Left renal pelvis (tissue), 4 donors: ENCODE measurements at places on chromosomes 11 and 22.

DNA sequence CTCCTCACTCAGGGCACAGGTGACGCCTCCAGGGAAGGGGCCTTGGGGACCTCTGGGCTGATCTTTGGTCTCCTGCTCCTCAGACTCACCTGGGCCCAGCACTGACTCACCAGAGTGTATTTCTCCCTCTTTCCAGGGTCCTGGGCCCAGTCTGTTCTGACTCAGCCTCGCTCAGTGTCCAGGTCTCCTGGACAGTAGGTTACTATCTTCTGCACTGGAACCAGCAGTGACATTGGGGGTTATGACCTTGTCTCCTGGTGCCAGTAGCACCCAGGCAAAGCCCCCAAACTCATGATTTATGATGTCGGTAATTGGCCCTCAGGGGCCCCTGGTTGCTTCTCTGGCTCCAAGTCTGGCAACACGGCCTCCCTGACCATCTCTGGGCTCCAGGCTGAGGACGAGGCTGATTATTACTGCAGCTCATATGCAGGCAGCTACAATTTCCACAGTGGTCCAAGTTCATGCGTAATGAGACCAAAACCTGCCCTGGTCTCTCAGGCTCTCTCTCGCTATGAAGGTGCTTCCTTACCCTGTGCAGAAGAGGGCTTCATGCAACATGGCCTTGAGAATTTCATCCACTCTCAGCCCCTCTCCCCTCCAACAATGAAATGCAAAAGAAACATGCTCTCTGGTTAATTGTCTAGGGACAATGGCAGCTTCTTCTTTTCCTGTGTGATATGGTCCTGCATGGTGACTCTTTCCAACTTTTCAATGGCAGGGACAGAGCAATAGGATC is 21.0 kb upstream of the PRAME start:
- no peak for DNase-seq

- DNase-seq: no peak
Observed at GRCh38 chr11:116733969-116734508, 38.7 kb downstream of the BUD13 start.

GRCh38 chr11:126664643-126665042 is 309.2 kb downstream of the ST3GAL4 start:
- DNase-seq: no peak

DNA sequence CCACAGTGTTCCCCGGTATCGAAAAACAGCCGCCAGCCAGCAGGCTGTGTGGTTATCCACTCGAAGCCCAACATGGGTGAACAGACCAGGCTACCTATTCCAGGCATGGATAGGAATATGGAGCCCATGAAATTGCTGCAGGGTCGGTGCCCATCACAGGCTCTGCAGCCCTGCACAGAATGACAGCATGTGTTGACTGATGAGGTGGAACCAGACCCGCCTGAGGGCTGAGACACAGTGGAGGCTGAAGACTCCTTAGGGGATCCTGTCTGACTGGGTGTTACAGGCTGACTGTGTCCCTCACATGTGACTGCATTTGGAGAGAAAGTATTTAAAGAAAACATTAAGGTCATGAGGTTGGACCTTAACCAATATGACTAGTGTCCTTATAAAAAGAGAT is 6.2 kb upstream of the YPEL1 start:
- DNase-seq: no peak

DNA sequence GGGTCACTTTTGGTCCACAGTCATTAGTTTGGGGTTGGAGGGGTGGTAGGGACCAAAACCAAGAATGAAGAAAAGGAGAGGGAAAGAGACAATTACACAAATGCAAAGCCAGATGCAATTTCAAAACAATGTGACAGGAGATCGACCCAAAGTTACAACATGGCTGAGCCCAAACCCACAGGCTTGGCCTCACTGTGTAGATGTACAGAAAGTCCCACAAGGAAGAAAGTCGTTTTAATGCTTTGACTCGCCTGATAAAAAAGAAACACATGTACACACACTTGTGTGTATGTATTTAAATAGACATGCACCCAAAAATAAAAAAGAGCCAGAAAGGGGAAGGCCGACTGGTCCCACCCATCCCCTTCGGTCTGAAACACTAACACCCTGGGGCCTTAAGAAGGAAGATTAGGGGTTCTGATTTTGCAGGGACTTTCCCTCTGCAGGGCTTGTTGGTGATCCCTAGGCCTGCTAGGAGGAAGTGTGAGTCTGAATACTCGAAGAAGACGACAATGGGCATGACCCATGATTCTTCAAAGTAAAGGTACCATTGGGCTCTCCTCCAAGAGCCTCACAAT is 104.1 kb downstream of the ETS1 start:
- DNase-seq: no peak

- no peak for DNase-seq
Observed at GRCh38 chr22:44120314-44120704, 60.4 kb upstream of the PARVG start.

GRCh38 chr11:124896821-124897391 is 759 bp downstream of the ROBO4 start:
- DNase-seq: no peak

GRCh38 chr11:13663631-13664071 is 4.8 kb upstream of the FAR1 start:
- DNase-seq: no peak

GRCh38 chr22:49405590-49405989 is 422.1 kb downstream of the BRD1 start:
- DNase-seq: no peak

DNA sequence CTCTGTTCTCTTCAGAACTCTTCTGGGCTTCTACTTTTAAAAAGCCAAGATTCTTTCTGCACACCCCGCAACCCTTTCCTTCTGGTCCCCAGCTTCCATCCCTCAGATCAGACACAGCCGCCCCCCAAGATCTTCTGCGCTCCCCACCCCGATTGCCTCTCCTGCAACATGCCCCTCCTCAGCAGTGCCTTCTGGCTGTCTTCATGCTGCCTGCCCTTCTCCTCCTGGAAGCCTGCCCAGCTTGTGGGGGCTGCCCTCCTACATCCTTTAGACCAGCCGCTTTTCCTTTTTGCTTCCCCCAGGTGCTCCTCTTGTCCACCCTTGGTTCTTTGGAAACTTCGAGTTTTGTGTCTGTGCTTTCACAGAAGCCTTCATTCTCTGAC is 144.2 kb downstream of the FEZ1 start:
- no peak for DNase-seq

DNA sequence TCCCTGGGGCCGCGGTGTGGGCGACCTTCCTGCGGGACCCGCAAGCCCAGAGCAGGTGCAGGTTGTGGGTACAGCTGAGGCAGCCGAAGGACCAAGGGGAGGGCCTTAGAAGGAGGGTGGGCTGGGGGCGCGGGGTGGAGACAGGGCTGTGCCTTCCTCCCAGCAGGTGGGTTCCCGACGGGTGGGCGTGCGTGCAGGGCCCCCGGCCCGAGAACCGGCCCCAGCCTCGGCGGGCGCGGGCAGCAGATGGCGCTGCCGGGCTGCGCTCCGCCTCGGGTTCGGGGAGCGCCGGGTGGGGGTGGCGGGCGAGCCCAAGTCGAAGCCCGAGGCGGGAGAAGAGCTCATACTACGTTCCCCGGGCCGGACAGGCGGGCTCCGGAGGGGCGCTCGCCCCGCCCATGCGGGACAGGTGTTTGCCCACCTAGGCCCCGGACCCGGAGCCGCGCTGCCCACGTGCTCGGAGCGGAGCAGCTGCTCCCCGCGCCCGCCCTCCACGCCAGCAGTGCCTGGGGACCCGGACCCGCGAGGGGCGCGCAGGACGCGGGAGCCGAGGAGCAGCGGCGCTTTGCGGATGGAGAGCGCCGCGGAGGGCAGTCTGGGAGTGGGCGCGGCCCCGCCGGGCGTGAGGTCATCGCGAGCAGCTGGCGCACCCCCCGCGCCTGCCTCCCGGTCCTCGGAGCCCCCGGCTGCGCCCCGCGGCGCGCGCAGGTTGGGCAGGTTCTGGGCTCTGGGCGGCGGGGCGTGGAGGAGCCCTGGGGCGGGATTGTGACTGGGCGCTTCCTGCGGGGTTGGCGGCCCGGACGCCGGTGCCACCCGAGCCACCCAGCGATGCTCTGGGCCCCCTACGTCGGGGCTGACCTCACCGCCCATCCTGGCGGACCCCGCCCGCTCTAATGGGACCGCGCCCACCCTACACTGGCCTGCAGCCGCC is 25.3 kb downstream of the DUSP8 start:
- no peak for DNase-seq

GRCh38 chr11:78706551-78706950 is 131.9 kb upstream of the NARS2 start:
- no peak for DNase-seq

DNA sequence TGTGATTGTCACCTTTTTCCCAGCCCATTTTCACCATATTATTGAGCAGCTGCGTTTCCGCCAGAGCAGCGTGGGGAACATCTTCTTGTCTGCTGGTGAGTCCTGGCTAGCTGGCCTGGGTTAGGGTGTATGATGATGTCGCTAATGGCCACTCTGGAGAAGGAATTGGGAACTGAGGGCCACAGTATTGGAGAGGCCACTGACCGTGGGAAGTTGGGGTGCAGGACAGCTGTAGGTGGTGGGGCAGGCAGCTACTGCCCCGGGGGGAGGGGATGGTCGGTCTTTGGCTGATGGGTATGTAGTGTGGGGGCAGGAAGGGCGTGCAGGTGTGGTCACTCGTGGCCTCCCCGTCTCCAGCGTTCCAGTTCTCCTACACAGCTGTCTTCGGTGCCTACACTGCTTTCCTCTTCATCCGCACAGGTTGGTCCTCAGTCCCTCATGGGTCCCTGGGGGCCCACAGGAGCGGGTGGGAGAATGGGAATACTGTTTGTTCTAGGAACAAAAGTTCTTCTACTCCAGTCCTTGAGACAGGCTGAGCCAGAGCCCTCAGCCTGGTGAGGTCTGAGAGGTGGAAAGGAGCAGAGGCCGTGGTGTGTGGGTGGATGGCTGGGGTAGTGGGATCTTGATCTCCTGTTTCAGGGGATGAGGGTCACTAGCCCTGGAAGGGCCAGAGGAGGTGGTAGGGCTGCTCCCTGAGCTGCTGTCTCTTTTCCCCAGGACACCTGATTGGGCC is 2.1 kb downstream of the RCE1 start:
- no peak for DNase-seq

DNA sequence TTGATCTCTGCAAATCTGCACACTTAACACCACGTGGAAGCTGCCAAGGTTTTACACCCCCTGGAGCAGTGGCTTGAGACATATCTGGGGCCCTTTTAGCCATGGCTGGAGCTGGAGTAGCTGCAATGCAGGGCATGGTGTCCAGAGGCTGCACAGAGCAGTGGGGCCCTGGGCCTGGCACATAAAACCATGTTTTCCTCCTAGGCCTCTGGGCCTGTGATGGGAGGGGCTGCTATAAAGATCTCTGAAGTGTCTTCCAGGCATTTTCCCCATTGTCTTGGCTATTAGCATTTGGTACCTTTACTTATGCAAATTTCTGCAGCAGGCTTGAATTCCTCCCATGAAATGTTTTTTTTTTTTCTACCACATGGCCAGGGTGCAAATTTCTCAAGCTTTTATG is 33.2 kb downstream of the CALCA start:
- DNase-seq: no peak

GRCh38 chr22:37663521-37664140 is 5.1 kb downstream of the PDXP start:
- no peak for DNase-seq

- DNase-seq: no peak
Observed at GRCh38 chr11:88179971-88180629, 4.9 kb upstream of the RAB38 start.

GRCh38 chr11:119612814-119613213 is 116.2 kb downstream of the NECTIN1 start:
- no peak for DNase-seq

DNA sequence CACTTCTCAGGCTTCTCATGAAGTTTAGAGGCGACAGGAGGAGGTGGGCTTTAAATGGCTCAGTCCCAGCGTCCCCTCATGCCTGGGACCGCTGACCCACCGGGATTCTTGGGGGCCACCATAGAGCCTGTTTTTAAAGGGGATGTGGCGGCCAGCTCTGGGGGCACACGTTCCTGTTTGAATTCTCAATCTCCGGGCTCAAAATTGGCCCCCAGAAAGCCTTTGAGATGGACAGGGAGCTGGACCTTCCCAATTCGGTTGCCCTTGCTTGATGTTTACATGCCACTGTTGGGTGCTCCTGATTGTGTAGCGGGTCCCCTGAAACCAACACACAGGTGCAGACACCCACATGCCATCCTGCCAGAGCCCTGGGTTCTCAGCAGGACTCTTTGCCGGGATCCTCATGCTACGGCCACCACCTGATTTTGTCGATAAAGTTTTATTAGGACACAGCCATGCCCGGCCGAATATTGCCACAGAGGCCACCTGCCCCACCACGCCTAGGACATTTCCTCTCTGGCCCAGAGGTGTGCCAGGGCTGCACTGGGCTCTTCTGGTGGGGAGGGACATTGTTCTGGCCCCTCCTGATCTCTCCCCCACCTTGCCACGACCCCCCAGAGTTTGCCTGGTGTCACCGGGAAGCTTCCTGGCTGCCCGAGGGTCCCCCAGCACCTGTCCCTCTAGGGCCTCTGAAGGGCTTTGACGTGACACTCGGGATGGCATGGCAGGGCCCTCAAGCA is 71.6 kb downstream of the KCNQ1 start:
- no peak for DNase-seq
